ENCODE measurements at places on chromosomes 7 and 10.

DNA sequence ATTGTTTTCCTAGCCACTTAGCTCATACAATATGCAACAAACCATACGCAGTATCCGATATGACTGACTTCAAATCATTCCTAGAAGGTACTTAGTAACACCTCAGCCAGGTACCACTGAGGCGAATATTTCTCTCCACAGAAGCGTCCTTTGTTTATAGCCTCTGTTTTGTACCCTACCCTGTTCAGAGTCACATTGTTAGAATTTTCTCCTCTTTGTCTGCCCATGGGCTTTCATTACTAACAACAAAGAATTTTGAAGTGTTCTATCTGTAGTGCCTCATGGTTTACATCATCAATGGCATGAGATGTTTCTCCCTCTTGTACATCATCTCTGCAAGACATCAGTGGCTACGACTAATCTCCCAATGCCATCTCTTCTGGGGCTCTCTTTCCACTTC is 212.4 kb upstream of the GLI3 start:
- no peak for DNase-seq

DNA sequence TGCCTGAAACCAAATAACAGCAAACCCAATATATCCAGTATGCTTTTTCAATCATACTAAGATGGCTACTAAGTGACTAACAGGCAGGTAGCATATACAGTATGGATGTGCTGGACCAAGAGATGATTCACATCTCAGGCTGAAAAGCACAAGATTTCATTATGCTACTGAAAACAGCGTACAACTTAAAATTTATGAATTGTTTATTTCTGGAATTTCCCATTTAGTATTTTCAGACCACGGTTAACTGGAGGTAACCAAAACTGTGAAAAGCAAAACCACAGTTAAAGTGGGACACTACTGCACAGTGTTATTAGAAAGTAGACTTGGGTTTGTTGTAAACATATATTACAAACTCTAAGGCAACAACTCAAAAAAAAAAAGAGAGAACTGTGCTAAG is 91.5 kb downstream of the KMT2C start:
- no peak for DNase-seq

DNA sequence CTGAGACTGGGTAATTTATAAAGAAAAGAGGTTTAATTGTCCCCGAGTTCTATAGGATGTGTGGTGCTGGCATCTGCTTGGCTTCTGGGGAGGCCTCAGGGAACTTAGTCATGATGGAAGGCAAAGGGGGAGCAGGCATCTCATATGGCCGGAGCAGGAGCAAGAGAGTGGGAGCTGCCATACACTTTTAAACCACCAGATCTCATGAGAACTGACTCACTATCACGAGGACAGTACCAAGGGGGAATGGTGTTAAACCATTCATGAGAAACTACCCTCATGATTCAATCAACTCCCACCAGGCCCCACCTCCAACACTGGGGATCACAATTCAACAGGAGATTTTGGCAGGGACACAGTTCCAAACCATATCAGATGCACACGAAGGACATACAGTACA is 199.9 kb upstream of the DPP6 start:
- no peak for DNase-seq

GRCh38 chr7:88324699-88325098 is 18.0 kb upstream of the STEAP4 start:
- no peak for DNase-seq

DNA sequence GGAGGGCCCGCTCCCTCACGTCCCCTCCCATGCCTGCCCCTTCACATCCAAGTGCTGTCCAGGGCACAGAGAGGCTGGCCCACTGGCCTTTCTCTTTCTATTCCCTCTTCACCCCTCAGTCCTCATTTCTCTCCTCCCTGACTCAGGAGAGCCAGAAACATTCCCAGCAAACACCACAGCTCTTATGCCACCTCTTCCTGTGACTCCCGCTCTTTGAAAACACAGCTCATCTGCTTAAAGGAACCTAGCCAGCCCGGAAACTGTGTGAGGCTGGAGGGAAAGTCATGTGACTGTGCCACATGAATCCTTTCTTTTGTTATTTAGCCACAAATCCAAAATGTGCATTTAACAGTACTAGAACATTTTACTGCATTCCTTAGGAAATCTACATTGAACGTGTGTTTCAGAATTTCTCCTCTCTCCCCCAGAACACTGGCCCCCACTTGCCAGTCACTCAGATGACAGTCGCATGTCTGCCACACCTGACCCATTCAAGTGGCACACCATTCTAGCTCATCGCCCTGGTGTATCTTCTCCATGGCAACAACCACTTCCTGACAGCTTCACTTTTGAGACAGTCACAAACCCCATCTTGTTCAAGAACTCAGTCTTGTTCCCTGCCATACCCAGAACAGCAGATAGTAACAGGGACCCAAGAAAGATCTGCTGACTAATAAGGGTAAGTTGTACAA is 42.8 kb downstream of the GRB10 start:
- peak; percentile 92 for DNase-seq

DNA sequence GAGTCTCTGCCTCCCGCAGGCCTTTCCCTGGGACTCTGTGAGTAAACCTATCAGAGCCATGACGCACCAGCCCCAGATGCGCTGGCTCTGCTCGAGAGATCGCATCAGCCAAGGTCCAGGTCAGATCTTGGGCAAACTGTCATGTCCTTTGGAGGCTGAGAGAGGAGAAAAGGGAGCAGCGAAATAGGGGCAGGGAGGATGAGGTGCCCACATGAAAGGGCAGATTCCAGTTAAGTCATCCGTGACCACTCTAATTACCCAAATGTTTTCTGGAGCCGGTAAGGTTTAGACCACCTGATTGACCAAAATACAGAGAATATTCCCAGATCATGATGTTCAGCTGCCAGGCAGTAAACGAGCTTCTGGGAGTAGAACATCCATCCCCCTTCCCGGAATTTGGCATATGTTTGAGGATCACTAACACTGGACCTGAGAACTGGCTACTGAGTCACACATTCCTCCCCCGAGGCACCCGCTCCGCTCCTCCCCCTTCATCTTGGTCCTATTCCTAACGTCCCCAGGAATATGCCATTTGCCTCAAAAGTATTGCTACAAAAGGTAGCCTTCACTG is 88.0 kb downstream of the FGFR2 start:
- DNase-seq = no peak

- no peak for DNase-seq
Measured at GRCh38 chr7:49483142-49483541, 290.3 kb upstream of the VWC2 start.

GRCh38 chr7:28474640-28475039 is 62.3 kb downstream of the CREB5 start:
- DNase-seq = no peak

GRCh38 chr10:7243873-7244272 is 167.0 kb downstream of the SFMBT2 start:
- DNase-seq = no peak

GRCh38 chr7:151038951-151039849 is 9.1 kb upstream of the ASIC3 start:
- DNase-seq = no peak

- DNase-seq = no peak
Measured at GRCh38 chr10:114653926-114654325, 4.1 kb downstream of the ABLIM1 start.

DNA sequence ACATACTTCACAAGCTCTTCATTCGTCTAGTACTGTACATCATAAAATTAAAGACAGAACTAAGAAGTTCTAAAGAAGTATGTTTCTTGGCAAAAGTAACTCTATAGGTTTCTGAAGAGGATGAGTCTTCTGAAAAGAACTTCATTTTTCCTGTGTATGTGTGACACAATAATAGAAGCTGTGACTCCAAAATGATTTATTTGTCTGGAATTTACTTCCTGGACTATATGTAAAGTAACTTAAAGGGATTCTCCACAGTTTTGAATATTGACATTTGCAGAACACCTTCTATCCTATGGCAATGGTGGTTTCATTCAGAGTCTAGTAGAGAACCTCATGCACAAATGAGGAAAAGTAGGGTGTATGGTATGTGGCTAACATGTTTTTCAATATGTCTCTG is 19.8 kb upstream of the CLDN12 start:
- no peak for DNase-seq

DNA sequence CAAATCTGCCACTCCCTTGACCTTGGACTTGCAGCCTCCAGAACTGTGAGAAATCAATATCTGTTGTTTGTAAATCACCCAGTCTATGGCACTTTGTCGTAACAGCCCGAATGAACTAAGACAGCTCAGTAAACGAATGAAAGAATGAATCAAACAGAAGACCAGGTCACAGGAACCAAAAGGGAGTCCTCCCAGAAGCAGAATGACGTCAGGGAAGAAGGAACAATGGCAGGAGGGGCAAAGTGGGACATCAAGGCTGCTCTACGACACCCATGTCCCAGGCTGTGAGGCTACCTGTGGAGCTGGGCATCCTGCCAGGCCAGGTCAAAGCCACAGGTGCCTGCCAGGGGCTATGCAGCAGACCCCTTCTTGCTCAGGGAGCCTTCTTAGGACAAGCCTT is 267.2 kb upstream of the PFKP start:
- DNase-seq = no peak

DNA sequence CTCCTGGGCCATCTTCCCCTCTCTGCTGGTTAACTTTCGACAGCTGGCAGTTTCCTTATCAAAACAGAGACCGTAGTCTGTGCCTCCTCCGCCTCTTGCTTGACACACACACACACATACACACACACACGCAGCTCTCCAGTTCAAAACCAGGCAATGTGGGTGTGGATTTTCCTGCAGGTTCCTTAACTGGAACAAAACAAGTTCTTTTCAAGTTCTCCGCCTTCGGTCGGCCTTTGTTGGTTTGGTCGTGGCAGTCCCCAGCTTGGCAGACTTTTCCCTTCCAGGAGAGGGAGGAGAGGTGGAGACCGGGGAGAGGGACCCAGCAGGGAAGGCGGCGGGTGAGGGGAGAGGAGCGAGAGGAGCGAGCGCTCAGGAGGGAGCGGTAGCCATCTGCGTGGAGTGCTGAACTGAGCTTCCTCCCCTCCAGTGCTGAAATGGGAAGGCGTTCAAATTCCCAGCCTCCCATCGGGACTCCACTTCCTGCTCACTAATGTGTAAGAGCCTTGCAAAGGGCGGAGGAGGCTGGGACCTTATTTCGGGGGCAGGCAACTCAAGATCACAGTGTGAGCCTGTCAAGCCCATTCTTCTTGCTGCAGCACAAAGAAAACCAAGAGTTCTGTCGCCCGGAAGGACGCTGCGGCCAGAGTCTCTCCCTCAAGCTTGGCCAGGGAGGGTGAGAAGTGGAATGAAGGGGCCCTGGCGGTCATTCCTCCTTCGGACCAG is 120.6 kb downstream of the PRPF18 start:
- no peak for DNase-seq

DNA sequence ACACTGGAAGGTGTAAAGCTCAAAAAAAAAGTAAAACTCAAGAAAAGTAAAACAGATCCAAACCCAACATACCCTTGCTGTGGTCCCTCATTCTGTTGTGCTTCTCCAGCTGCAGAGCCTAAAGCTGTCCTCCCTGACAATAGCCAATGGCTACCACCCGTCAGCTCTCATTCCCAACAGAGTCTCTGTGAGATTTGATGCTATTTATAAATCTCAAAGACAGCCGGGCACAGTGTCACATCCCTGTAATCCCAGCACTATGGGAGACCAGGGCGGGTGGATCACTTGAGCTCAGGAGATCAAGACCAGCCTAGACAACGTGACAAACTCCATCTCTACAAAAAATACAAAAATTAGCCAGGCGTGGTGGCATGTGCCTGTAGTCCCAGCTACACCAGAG is 116.0 kb downstream of the KMT2E start:
- DNase-seq = no peak

GRCh38 chr10:90923111-90923731 is 2.3 kb upstream of the ANKRD1 start:
- DNase-seq = no peak

- DNase-seq = no peak
Measured at GRCh38 chr7:1257221-1257620, 24.5 kb downstream of the UNCX start.

DNA sequence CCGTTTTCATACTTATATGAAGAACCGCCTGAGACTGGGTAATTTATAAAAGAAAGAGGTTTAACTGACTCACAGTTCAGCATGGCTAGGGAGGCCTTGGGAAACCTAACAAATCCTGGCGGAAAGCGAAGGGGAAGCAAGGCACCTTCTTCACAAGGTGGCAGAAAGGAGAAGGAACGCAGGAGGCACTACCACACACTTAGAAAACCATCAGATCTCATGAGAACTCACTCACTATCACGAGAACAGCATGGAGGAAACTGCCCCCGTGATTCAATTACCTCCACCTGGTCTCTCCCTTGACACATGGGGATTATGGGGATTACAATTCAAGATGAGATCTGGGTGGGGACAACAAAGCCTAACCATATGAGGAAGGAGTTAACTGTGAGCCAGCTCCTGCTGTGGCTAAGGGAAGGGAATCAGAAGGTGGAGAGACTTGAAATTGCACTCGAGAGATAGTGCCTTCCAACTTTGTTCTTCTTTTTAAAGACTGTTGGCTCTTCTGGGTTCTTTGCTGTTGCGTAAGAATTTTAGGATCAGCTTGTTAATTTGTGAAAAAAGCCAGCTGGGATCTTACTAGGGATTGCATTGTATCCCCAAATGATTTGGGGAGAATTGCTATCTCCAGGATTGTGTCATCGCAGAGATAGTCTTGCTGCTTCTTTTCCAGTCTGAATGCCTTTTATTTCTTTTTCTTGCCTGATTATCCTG is 21.0 kb downstream of the OPTN start:
- DNase-seq = no peak

DNA sequence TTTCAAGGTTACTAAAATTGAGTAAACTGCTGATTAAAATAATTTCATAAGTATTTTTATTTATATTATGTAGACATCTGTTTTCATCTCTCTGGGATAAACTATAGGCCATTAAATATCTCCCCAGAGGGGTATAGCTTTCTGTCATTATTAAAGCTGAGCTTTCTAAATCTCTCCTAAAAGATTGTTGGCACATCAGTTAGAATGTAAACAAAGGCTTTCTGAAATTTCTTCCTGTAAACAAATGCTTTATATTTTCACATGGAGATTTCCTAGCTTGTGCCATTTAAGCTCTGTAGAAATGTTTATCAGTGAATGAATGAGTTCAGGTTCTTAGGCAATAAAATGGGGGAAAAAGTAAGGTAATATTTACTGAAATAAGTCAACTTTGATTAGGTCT is 35.7 kb downstream of the PPP1R9A start:
- no peak for DNase-seq

Measured in NCI-H510A treated with DMSO at 0.1 percent for 48 hours (cell line).